ENCODE measurements at places on chromosomes 2 and 18.
A peak's percentile ranks its signal among the peaks of the same experiment; 100 is the strongest.

GRCh38 chr2:215436705-215437565 is 1.1 kb upstream of the FN1 start:
- no peak for DNase-seq

DNA sequence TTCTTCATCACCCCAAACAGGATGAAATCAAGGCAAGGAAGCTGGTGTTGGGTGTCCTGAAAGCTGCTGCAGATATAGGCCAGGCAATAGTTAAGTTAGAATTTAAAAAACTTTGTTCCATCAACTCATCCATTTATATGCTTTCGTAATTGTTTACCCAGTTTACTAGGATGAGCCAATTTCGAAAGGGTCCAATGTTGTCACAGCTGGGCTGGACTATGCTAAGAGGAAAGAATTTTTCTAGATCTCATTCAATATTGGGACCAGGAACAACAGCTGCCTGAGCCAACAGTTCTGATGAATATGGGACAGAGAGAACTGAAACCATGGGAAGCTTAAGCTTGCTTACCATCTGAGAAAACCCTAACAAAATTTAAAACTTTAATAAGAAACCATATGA is 21.6 kb upstream of the SP3 start:
- DNase-seq, result no peak

GRCh38 chr2:45253151-45253550 is 243.9 kb upstream of the SIX2 start:
- no peak for DNase-seq

- no peak for DNase-seq
Measured at GRCh38 chr2:104468846-104469245, 385.1 kb upstream of the POU3F3 start.

DNA sequence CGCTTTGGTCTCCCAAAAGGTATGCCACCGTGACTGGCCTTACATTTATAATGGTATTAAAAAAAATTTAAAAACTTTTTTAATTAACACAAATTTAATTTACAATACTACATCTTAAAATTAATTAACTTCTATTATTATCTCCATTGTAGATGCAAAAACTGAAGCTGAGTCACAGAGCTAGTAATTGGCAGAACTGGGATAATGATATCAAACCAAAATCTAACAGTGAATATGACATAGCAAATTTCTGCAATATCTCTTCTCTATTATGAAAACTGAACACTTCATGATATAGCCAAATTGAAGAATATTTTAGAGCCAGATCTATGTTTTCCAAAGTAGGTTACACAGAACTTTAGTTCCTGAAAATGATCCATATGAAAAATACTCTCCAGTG is 66.4 kb upstream of the CHAC2 start:
- no peak for DNase-seq

- DNase-seq, result no peak
Measured at GRCh38 chr18:8400825-8401224, 208.4 kb upstream of the RAB12 start.

DNA sequence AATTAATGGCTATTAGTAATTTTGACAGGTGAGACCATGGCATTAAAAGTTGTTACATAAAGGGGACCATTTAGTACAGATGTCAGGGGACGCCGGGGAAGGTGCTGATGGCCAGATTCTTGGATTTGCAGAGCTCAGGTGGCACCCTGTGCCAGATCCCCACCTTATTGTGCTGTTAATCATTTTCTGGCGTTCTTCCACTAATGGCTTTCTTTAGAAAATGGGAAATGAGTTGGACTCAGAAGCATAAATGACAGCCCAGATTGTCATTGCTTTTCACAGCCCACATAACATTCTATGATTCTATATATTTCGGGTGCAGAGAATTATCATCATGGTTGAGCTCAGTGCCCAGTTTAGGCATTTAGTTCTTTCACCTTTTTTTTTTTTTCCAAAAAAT is 257.2 kb upstream of the TCF4 start:
- no peak for DNase-seq

GRCh38 chr2:85154048-85154753 is 21.0 kb downstream of the TCF7L1 start:
- no peak for DNase-seq

DNA sequence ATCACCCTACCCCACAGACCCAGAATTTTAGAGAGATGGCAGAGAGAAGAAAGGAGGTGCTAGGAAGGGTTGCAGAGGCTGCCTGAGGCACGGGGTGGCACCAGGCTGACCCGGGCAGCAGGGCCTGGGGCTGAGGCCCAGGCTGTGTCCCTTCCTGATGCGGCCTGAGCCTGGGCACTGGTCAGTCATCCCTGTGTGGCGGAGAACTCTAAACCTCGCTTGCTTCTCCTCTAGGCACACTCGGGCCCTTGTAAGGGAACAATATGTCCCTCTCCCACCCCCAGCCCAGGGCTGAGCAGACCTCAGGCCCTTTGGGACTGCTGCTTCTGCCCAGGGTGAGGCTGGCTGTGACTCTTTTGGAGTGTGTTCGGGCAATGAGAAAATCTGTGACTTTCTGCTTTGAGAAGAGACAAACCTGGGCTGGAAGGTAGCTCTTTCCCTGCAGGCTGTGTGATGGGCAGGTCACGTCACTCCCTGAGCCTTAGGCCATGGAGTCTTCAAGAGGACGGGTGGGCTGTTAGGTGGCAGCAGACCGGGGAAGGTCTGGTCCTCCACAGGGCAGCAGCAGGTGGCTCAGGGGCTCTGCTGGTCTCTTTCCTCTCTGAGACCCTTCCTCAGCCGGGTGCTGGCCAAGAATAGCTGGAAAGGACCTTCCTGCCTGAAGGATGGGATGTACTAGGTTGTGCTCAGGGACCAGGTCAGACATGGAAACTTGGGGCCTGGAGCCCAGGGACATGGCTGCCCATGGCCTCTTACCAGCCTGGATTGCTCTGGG is 96.8 kb downstream of the GLI2 start:
- DNase-seq, result no peak

- DNase-seq, result peak; percentile 58
Measured at GRCh38 chr2:128325611-128326181, 7.0 kb upstream of the HS6ST1 start.

DNA sequence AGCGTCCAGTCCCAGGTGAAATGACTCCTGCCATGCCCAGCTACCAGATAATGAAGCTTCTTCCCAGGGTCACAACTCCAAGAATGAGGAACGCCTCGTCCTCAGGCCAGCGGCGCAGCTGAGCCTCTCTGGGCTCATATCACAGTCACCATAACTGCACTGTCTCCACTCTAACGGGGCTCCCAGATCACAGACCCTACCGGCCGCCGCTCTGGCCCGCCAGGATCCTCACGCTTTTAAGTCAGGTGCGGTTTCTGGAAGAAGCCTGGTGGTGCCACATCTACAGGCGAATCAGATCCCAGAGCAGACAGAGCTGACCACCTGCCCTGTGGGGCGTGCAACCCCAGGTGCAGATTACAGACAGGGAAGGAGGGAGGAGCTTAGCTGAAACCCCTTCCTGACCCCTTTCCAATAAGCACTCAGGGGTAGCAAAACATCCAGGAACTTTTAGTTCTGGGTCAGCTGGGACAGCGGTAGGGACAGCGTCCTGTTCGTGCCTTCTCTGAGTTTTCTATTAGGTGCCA is 3.7 kb upstream of the ACKR3 start:
- DNase-seq, result no peak

DNA sequence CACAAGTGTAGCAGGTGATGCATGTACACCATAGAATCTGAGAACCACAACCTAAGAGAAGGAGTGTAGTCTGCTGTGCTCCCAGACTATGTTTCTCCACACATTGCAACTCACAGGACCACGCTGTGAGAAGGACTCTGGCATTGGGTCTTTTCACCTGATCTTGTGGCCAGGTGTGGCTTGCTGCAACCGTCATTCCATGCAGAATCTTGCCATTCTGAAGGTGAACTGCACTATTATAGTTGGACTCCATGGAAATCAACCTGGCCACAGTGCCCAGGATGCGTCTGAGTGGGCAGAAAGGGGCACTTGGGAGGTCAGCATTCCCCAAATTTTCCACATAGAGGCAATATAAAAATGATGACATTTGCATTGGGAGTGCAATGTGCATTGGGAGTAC is 122.2 kb downstream of the CAPN13 start:
- DNase-seq, result peak; percentile 18

GRCh38 chr2:20988905-20989304 is 55.0 kb downstream of the APOB start:
- DNase-seq, result no peak

DNA sequence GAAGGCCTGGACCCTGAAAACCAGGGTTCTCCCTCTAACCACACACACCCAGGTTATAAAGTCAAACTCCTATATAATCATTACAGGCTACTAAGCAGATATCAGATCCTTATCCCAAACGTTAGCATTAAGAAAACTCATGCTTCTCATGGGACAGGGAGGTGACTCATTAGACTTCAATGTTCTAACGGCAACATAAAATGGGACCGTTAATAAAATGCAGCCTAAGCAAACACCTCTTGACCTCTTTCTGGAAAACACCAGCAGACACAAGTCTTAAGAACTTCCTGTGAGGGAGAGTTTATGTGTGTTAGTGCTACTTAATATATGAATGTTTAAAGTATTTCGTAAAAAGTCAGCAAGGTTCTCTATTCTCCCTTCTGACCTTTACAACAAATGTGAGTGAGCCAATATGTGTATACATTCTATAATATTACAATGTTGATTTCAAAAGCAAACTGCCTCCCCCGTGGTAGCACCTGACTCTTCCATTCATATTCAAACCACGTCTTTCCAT is 31.7 kb downstream of the LPIN2 start:
- DNase-seq, result no peak

GRCh38 chr2:205089958-205090357 is 544.7 kb downstream of the PARD3B start:
- DNase-seq, result no peak

DNA sequence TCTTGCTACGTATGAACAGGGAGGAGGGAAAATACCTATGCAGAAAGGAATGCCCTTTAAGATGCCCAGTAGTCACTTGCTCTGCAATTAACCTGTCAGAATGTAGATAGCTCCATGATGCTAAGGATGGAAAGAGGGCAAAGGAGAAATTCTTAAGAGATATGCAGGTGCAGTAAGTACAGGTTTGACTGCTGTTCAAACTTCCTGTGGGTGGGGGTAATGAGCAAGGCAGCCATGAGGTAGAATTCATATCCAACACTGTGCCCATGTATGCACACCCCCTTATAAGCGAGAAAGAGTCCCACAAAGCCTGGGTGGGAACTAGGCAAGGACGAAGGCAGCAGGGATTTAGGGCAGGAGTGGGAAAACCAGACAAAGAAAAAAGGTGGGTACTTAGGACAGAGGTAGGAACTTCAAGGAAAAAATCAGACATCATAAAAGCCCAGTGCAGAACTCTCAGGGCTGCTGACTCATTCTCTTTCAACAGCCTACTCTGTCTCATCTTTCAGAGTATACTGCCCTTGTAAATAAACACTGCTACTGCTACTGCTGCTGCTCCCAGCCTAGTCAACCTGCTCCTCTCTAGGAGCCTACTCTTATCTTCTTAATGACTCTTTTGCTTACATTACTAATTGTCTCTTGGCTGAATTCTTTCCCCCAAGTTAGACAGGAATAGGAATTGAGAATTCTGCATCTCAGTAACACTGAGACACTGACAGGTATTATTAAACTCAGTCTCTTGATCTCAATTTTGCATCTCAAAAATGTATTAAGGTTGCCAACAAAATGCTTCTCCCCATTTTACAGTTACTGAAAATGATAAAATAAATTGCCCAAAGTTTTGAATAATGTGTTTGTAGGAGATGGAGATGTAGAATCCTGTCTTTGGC is 189.0 kb downstream of the PTH2R start:
- DNase-seq, result no peak

GRCh38 chr2:52918551-52918950 is 849.1 kb upstream of the CHAC2 start:
- no peak for DNase-seq
